Caco-2 (cell line): ENCODE measurements at places on chromosomes 4 and X. TPM values are rescaled to one million over a fixed set of nuclear protein-coding genes. Genes with fewer than 3 reads are reported as not detected.

DNA sequence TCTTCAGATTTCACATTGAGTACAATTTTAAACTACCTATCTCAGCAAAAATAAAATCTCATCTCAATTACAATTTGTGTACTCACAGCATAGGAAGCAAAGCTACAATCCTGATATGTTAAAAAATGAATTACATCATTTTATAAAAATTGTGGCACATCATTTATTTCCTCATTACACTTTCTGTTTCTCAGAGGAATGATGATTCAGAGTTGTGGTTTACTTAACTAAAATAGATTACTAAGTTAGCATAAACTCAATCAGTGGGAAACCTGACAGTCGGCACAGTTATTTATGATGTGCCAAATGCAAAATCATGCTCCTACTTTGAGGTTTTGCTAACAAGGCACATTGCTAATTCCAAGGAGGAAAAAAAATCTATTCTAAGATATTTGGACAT, 325.0 kb downstream of the FBXO8 start:
- DNase-seq = no peak

DNA sequence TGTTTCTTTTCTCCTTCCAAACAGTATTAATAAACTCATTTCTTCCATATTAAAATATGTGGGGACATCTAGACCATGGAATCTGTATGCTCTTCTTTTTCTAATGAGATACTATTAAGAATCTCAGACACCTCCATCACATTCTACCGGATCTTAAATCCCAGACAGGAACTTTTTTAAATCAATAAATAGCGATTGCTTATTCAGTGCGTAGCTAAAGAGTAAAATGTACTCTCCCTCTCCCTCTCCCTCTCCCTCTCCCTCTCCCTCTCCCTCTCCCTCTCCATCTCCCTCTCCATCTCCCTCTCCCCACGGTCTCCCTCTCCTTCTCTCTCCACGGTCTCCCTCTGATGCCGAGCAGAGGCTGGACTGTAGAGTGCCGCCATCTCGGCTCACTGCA, 297.0 kb downstream of the HNRNPD start:
- DNase-seq = no peak

GRCh38 chrX:1717373-1717772, 102.5 kb downstream of the ASMT start:
- DNase-seq = no peak

GRCh38 chr4:86506591-86506990, 87.5 kb upstream of the PTPN13 start:
- DNase-seq = no peak

DNA sequence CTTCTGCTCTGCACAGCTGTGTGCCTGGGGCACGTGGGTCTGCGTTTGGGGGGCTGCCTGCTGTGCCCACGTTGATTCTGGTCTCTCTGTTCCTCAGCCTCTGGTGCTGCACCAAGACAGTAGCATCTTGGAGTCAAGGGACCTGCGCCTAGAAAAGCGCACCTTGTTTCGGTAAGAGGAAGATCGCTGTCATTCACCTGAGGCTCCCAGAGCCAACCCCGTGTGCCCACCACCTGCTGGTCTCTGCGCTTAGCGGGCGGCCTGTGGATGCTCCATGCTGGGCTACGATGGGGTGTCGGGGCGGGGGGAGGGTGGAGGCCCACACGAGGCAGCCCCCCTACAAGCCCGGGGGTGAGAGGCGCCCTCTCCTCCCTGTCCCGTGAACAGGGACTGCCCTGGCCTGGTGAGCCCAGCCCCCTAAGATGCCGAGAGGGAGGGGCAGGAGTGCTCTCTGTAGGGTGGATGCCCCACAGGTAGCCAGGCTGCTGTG, 18.9 kb upstream of the HGFAC start:
- no peak for DNase-seq

- no peak for DNase-seq
Measured at GRCh38 chr4:188296331-188296730, 157.1 kb downstream of the TRIML1 start.

- no peak for DNase-seq
Measured at GRCh38 chrX:69504626-69505612, 793 bp downstream of the NALF2 start.

- DNase-seq = no peak
Measured at GRCh38 chrX:115030625-115031024, 13.2 kb upstream of the IL13RA2 start.

KLF8 gene
- 0.57 and 1.1 TPM in 2 replicates for total RNA-seq

ESX1 gene
- not detected in 2 replicates for total RNA-seq

FAM241A gene
- total RNA-seq = 1.0 and 1.1 TPM in 2 replicates

GPR143 gene
- 4.6 and 8.0 TPM in 2 replicates for total RNA-seq

REST gene
- 49.3 and 56.6 TPM in 2 replicates for total RNA-seq
